ENCODE measurements at places on chromosomes 1 and 21.

GRCh38 chr1:84973498-84974334 lies 23.2 kb downstream of the MCOLN2 start:
- H3K27me3 ChIP-seq, result no peaks in the 10 kb centered on the region
- no peak for DNase-seq
- H3K4me1 ChIP-seq, result no peaks in the 10 kb centered on the region
- no peak overlapping the region for H3K4me3 ChIP-seq

DNA sequence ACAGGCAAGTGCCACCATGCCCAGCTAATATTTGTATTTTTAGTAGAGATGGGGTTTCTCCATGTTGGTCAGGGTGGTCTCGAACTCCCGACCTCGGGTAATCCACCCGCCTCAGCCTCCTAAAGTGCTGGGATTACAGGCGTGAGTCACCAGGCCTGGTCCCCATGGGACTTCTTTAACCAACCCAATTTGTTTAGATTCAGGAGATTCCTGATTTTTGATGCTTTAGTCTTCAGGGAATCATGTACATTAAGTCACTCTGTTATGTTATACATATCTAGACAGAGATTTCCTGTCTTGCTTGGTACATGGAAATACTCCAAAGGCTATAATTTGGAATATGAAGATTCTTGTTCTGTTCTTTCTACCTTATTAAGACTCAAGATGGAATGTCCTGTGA lies 202.4 kb upstream of the L1TD1 start:
- H3K27ac ChIP-seq, result no peak overlapping the region
- no peaks in the 10 kb centered on the region for H3K36me3 ChIP-seq
- H3K27me3 ChIP-seq, result no peaks in the 10 kb centered on the region
- H3K4me1 ChIP-seq, result no peaks in the 10 kb centered on the region

- no peaks in the 10 kb centered on the region for H3K36me3 ChIP-seq
- no peak overlapping the region for H3K27ac ChIP-seq
- no peak for DNase-seq
- no peak overlapping the region for H3K4me3 ChIP-seq
These were observed 115.4 kb downstream of the DMRTB1 start for GRCh38 chr1:53574621-53575020.

- DNase-seq, result no peak
- H3K36me3 ChIP-seq, result peaks cover 8% of the 10 kb centered on the region
- no peaks in the 10 kb centered on the region for H3K27me3 ChIP-seq
- H3K4me1 ChIP-seq, result peaks cover 4% of the 10 kb centered on the region
- no peak overlapping the region for H3K4me3 ChIP-seq
- H3K27ac ChIP-seq, result no peak overlapping the region
These were observed 18.0 kb downstream of the MGST3 start for GRCh38 chr1:165648919-165649572.

- H3K36me3 ChIP-seq, result no peaks in the 10 kb centered on the region
- DNase-seq, result no peak
- H3K4me1 ChIP-seq, result peaks cover 2% of the 10 kb centered on the region
- peak overlapping the region; percentile 16 for H3K4me3 ChIP-seq
These were observed 1.2 kb downstream of the LAMC1 start for GRCh38 chr1:183024317-183025009.

GRCh38 chr1:96598416-96599168 lies 123.0 kb upstream of the PTBP2 start:
- no peak for DNase-seq
- no peaks in the 10 kb centered on the region for H3K36me3 ChIP-seq
- H3K27me3 ChIP-seq, result no peaks in the 10 kb centered on the region
- no peak overlapping the region for H3K27ac ChIP-seq

GRCh38 chr1:163296504-163297263 lies 25.1 kb upstream of the NUF2 start:
- H3K27me3 ChIP-seq, result no peaks in the 10 kb centered on the region
- no peak overlapping the region for H3K4me3 ChIP-seq
- peaks cover 11% of the 10 kb centered on the region for H3K36me3 ChIP-seq
- no peaks in the 10 kb centered on the region for H3K4me1 ChIP-seq

DNA sequence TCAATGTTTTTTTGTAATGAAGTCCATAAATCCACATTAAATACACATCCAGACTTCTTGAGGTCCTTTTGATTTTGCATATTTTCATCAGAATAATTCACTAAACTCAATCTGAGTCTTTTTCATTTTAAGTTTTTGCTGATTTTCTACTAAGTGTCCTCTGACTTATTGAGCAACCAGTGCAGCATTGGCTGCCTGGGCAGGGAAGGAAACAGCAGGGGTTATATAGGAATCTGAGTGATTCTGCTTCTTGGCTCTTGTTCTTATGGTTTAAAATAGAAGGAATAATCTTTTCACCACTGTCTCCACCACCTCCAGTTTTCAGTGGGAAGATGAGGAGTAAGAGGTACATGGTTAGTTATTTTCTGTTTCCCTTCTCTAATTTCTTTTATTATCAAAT lies 88.4 kb downstream of the ST6GALNAC5 start:
- DNase-seq, result no peak
- H3K27me3 ChIP-seq, result no peaks in the 10 kb centered on the region
- H3K4me1 ChIP-seq, result no peaks in the 10 kb centered on the region
- no peak overlapping the region for H3K27ac ChIP-seq

DNA sequence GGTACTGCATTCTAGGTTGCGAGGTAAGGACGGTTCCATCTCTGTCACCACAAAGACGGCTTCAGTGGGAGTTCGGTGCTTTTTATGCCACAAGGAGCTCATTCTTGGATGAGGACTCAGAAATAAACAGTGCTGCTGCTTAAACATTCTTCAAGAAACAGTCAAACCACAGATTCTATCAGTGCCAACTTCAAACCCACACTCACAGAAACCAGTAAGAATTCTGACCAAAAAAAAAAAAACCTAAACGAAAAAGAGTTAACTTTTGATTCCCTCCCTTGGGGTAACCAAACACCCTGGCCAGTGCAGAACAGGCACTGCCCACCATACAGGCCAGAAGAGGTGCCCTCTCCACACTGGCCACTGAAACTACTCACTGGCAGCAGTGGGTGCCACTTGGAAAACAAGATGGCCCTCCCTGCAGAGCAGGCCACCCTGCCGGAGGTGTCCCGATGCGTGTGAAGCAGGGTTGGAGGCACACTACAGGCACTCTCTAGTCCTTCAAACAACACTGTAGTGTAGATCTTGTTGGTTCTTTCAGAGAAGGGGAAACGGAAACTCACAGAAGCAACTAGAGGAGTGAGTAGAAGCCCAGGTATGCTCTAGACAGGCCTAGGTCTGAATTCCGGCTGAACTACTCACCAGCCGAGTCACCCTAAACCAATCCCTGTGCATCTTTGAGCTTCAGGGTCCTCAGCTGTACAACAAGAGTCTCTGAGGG lies 87.3 kb upstream of the TLR5 start:
- H3K4me3 ChIP-seq, result peak overlapping the region; percentile 4
- H3K27ac ChIP-seq, result peak overlapping the region; percentile 69
- DNase-seq, result peak; percentile 29
- H3K36me3 ChIP-seq, result no peaks in the 10 kb centered on the region

DNA sequence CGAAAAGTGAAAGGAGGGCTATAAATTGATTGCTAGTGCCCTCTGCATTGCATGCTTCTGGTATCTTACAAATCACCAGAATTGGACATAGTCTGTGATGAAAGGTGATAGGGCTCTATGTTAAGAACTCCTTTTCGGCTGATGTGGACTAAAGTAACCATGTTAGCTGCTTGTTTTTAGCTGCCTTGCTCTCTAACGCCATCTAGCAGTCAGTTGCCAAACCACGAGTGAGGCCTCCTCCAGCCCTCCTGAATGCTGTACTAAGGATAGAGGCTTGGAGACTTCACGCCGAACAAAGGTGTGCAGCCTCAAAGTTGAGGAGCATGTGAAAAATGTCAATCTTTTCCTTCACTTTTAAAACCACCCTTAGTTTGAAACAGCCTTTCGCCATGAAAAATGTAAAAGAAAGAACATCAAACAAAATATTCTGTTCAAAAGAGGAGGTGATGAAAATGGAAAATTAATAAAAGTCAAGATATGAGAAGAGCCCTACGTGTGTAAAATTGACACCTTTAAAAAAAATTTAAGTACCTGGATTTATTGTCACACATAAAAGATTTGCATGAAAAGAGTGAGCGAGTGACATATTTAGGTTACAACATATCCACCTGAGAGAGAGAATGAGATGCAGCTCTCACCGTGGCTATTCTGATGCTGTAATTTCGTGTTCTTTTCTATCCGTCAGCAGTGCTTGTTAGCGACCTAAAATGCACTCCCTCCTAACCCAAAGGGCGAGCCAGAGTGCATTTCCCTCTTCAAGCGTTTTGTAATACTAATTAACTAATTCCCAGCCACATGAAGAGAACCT lies 8.1 kb downstream of the LRRC53 start:
- H3K27me3 ChIP-seq, result no peaks in the 10 kb centered on the region
- no peaks in the 10 kb centered on the region for H3K36me3 ChIP-seq
- H3K4me1 ChIP-seq, result no peaks in the 10 kb centered on the region
- DNase-seq, result no peak
- no peak overlapping the region for H3K27ac ChIP-seq

DNA sequence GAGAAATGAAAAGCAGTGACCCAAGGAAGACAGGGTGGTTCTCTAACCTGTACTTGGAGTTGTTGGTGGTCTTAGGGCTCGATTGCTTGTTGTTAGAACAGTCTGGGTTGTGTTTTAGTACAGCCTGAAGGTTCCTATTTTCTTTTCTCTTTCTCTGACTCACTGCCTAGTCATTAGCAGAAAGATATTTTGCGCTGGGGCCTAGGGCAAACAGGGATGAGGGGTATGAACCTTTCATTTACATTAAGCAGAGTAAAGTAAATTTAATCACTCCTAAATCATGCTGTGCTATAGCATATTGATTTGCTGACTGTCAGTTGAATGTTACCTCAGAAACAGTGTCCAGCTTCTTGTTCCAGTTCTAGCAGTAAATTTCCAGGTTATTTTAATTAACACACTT lies 197.2 kb downstream of the RWDD3 start:
- H3K27ac ChIP-seq, result no peak overlapping the region
- H3K36me3 ChIP-seq, result no peaks in the 10 kb centered on the region
- H3K4me1 ChIP-seq, result no peaks in the 10 kb centered on the region
- H3K4me3 ChIP-seq, result no peak overlapping the region
- H3K27me3 ChIP-seq, result no peaks in the 10 kb centered on the region

DNA sequence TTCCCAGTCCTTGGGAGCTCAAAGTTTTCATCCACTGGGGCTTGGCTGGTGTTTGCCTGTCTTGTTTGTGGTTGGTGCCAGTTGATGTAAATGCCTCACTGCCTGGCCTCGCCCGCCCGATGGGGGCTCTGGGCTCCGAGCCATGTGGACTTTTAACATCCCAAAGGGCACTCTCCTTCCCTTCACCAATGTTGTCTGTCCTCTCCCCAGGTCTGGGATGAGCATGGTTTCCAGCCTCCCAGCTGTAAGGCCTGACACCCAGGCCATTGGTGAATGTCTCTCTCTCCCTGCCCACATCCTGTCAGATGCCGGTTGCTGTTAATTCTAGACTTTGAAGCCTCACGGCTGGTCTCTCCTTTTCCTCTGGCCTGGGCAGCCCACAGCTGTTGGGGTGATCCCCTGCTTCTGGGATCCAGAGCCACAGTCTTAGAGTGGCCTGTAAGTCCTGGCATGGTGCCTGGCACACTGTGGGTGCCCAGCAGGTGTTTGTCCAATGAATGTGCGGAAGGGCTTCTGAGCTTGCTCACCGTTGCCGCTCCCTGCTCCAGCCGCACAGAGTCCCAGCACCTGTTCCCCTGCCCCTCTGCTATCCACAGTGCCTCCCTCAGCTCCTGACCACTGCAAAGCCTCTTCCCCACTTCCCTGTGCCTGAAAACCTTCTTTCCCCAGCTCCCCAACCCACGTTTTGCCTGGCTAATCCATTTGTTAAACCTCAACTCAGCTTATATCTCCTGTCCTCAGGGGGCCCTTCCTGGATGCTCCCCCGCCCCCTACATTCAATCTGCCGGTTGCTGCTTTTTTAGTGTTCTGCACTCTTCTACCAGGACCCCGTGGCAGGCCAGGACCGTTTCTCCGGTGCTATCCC lies 3.3 kb upstream of the C1orf174 start:
- DNase-seq, result no peak
- no peak overlapping the region for H3K4me3 ChIP-seq
- H3K27ac ChIP-seq, result peak overlapping the region; percentile 65
- H3K36me3 ChIP-seq, result no peaks in the 10 kb centered on the region

GRCh38 chr1:153515504-153516394 lies 20.0 kb downstream of the S100A6 start:
- no peaks in the 10 kb centered on the region for H3K27me3 ChIP-seq
- H3K4me3 ChIP-seq, result no peak overlapping the region
- no peak for DNase-seq
- no peaks in the 10 kb centered on the region for H3K36me3 ChIP-seq
- peaks cover 11% of the 10 kb centered on the region for H3K4me1 ChIP-seq
- no peak overlapping the region for H3K27ac ChIP-seq

DNA sequence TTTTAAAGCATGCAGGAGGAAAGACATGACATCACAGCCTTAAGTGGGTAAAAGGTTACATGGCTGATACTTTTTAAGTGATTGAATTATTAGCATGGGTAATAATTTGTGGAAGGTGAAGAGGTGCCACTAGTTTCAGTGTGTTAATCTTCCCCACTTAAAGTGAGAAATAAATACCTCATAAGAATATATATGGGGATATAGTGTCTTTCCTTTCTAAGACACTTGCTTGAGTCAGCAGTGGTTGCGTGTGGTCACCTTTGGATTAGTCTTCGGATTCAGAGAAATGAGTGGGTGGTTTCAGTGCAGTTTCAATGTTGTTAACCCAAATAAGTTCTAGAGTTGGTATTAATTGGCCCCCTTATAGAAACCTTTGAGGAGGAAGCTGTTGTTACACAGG lies 94.1 kb downstream of the ADGRL2 start:
- H3K36me3 ChIP-seq, result no peaks in the 10 kb centered on the region
- no peak overlapping the region for H3K4me3 ChIP-seq
- no peaks in the 10 kb centered on the region for H3K4me1 ChIP-seq
- no peak overlapping the region for H3K27ac ChIP-seq
- no peak for DNase-seq
- H3K27me3 ChIP-seq, result no peaks in the 10 kb centered on the region

DNA sequence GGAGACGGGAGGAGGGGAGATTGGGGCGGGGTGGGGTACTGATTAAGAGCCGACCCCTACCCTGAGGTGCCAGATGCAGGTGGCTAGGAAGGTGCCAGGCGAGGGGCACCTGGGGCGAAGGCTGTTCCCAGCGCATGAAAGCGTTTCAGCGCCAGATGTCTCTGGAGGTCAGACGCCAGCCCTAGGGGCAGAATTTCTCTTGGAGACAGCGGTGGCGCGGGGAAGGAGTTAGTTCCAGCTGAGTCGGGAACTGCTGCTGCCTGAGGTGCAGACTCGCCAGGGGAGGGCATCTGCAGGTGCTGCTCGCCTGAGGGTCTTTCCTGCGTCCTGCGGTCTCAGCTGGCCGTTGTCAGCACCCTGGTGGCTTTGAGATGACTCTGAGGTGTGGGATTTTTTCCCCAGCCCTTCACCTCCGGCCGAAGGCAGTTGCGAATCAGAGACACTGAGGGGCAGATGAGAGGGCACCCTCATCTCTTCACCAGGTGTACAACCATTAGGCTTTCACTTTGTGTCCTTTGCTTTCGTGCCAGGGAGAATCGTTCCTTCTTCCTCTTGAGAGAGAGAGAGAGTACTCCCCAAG lies 539 bp downstream of the CGN start:
- peaks cover 6% of the 10 kb centered on the region for H3K27me3 ChIP-seq
- no peaks in the 10 kb centered on the region for H3K36me3 ChIP-seq
- peaks cover 29% of the 10 kb centered on the region for H3K4me1 ChIP-seq
